ENCODE measurements at places on chromosomes 1 and 21.

- DNase-seq: no peak
These were observed 50.0 kb upstream of the TARDBP start for GRCh38 chr1:10962483-10962882.

GRCh38 chr21:33670076-33670978 is 28.0 kb downstream of the ITSN1 start:
- DNase-seq: no peak

DNA sequence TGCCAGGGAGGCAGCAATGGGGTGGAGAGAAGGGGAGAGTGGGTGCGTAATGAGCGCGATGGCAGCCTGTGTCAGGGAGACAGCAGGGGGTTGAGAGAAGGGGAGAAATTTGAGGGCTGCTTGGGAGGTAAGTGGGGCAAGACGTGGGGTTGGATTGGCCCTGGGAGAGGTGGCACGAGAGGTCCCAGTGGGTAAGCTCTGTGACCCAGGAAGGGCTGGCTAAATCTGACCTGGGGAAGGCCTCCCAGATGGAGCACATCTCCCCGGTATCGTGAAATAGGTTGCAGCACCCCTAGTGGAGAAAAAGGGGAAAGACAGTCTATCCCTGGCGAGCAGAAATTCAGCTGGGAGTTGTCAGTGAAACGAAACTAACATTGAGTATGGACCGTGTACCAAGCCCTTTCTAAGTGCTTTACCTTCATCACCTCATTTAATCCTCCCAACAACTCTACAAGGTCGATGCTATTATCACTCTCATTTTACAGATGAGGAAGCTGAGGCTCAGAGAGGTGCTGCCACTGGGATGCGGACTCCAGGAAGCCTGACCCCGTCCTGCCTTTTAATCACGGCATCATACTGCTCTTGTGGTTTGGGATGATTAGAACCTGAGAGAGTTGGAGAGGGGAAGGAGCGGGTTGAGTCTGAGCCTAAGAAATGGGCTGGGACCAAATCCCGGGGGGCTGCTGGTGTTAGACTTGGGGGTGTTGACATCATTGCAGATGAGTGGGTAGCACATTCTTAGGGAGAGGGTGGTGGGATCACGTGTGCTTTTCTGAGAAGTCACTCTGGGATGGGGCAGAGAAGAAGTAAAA is 56.6 kb upstream of the RPL11 start:
- DNase-seq: peak; percentile 75

DNA sequence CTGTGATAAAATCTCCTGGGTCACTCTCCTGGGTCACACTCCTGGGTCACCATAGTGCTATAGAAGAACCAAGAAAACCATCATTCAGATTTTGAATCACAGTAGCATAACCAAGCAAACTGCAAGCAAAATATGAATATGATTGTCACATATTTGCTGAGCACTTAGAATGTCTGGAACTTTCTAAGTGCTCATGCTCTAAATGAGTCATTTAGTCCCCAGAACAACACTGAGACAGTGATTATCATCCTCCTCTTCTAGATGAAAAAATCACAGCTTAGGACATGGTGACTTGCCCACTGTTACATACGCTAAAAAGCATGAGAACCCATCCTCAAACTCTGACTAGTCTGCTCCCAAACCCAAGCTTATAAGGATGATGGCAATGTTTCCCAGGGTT is 39.5 kb upstream of the DDAH1 start:
- peak; percentile 37 for DNase-seq

- DNase-seq: no peak
These were observed 17.1 kb upstream of the ADGRB2 start for GRCh38 chr1:31781138-31781755.

DNA sequence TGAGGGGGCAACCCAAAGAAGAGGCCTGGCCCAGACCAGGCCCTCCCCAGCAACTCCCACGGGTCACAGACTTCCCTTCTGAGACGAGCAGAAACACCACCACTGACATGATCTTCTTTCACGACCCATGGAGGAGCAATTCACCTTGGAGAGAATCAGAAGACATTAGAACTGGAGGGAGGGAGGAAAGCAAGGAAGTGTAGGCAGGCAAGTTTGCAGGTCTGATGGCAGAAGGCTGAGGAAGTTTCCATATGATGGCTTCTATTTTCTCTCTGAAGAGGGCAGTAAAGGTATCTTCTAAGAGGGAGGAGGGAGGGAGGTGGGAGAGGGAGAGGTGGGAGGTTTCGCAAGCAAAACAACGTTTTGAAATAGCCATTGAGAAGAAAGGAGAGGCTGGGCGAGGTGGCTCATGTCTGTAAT is 1.4 kb upstream of the UBXN10 start:
- DNase-seq: no peak
